ENCODE measurements at places on chromosomes 2 and 18.

GRCh38 chr2:15733867-15734673 lies 142.4 kb downstream of the DDX1 start:
- DNase-seq: peak; percentile 78

GRCh38 chr2:220533485-220533884 lies 906.1 kb downstream of the SLC4A3 start:
- DNase-seq: peak; percentile 73

- DNase-seq: no peak
These were observed 152.6 kb downstream of the COL6A3 start for GRCh38 chr2:237261327-237261726.

GRCh38 chr18:45540125-45540524 lies 75.2 kb upstream of the SLC14A2 start:
- DNase-seq: no peak

- DNase-seq: no peak
These were observed 193.6 kb downstream of the MTCL1 start for GRCh38 chr18:8899000-8899399.

- no peak for DNase-seq
These were observed 1090.6 kb downstream of the SUCLG1 start for GRCh38 chr2:83368461-83368860.

GRCh38 chr2:216590780-216591179 lies 42.4 kb upstream of the IGFBP2 start:
- DNase-seq: no peak

GRCh38 chr18:48361801-48362200 lies 47.4 kb downstream of the ZBTB7C start:
- DNase-seq: no peak

DNA sequence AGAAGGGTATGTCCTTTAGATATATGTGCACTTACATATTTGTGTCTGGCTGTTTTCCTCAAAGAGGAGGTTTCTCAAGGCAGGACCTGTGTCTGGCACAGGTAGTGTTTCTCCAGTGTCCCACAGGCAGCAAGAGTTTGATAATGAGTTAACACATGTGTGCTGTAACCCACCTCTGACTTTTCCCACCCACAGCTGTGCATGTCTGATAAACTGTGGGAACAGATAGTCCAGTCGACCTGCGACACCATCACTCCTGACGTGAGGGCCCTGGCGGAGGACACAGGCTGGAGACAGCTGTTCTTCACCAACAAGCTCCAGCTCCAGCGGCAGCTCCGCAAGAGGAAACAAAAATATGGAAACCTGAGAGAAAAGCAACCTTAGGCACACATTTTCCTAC lies 58.2 kb downstream of the SLC16A14 start:
- DNase-seq: no peak

GRCh38 chr2:131055169-131056065 lies 37.8 kb downstream of the FAM168B start:
- no peak for DNase-seq

DNA sequence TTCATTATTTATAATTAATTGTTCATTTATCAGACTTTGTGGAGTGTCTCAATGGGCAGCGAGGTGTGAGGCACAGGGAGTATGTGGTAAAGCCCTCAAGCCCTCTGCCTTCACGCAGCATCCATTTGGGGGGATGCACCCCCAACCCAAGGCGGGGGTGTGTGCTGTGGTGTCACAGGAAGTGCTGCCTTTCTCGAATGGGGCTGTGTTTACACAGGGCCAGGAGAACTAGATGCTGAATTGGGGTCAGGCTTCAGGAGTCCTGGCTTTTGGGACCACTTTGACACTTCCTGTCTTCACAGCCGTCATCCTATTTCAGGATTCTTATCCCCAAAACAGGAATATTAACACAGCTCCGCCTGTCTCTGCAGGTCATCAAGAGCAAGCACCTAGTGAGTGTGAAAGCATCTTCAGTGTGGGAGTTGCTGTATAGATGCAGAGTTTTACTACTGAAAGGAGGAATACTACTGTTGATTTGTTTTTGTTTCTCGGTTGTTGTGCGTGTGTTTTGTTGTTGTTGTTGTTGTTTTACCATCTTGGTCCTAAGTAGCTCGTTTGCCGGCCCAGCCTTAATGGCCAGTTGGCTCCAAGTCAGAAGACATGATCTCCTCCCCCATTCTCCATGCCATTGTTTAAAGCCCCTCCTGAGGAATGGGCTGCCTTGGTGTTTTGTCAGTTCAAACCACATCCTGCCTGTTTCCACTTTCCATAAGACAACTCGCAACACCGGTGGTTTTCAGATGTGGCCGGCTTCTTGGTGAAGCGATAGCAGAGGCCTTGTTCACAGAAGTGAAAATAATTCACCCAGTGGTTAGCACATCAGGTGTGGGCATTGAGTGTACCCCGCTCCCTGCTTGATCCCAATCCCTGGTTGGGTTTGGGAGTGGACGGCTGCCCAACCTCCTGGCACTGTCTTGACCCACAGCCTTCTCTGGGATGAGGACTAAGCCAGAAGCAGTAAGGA lies 221.3 kb downstream of the BCL2 start:
- DNase-seq: no peak

DNA sequence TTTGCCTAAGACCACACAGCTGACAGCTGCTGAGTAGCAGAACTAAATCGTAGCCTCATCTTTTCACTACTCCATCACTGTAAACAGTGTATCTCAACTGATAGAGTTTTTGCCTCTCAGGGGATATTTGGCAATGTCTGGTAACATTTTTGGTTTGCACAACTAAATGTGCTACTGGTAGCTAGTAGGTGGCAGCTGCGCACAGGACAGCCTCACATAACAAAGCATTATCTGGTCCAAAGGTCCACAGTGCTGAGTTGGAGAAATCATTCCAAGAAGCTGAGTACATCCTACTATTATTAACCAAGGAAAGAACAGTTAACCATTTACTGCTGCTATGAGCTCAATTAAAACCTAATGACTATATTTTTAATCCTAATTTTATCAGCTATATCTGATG lies 6.1 kb upstream of the CCDC102B start:
- DNase-seq: no peak

GRCh38 chr2:205280596-205281236 lies 401.6 kb upstream of the NRP2 start:
- no peak for DNase-seq

DNA sequence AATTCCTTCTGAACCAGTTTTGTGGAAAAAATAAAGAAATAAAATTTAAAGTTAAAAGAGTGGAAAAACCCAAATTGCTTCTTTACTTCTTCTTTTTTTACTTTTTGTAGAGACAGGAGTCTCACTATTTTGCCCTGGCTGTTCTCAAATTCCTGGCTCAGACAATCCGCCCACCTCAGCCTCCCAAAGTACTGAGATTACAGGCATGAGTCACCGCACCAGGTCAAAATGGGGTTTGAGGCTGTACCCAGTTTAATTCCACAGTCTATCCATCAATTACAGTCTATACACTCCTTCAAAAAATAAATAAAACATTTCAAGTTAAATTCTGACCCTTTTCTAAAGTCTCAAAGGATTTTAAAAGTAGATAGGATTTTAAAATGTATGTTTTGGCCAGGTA lies 120.3 kb downstream of the FAM161A start:
- no peak for DNase-seq

- peak; percentile 15 for DNase-seq
These were observed 453.1 kb downstream of the CMPK2 start for GRCh38 chr2:6412533-6413091.

DNA sequence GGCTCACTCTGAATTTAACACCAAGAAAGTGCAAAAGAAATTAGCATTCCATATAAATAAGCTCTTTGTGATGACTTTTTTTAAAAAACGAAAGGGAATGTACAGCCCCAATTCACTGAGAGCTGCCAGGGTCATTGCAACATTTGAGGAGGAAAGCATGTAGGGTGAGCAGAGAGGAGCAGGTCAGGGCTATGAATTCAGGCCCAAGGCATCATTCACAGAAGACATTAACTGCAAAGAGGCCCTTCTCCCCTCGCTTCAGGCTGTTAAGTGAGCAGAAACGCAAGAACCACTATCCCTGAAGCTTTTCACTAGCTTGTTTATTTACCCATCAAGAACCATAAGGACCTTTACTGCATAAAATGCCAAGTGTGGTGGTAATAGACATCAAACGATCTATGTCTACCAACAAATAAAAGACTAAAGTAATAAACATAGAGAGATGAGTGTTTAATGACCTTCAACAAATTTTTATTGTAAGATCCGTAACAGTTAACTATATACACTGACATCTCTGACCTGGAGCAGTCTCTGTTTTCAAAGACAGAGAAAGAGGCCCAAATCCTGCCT lies 333.1 kb upstream of the HNRNPA3 start:
- no peak for DNase-seq

DNA sequence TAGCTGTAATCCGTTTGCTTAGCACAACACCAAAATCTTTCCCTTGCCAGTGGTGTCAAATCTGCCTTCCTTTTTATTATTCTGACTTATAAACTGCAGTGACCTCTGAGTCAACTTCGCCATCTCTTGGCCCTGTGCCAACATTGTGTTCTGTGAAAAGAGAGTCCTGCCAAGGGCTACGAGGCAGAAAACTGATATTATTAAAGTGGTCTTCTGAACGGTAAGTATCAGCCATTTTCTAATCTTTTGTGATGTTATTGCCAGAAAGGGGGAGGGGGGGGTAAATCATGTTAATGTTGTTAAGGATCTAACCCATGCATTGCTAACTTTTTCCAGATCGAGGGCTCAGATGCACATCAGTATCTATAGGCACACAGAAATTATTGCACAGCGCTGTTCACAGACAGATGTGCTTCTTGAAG lies 121.5 kb upstream of the LTBP1 start:
- DNase-seq: peak; percentile 41

DNA sequence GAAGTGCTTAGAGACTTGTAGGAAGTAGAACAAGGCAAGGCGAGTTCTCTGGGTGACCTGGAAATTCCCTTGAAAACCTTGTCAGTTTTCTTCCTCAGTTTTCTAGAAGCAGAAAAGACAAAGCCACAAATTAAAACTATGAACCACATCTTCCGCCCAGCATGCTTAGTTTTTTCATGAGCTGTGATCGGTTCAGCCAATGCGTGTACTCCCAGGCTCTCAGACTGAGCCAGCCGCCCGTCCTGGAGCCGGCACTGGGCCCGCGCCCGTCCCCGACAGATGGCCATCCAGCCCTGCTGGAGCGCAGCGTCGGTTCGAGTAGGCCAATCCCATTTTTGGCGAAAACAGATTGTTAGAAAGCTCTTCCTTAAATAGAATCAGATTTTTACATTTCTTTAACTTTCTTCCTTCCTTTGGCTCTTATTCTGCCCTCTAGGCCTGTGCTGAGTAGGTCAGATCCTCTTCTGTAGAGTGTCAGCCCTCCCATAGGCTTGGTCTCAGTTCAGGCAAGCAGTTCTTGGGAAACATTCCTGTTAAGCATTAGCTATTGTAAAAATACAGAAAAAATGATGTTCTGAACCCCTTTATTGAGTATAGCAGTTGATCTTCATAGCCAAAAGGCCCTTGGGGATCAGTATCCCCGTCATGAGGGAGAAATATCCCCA lies 112.5 kb downstream of the NCK2 start:
- no peak for DNase-seq

GRCh38 chr2:181396256-181397123 lies 60.7 kb upstream of the ITGA4 start:
- no peak for DNase-seq

GRCh38 chr2:190804182-190804795 lies 76.3 kb upstream of the GLS start:
- no peak for DNase-seq

GRCh38 chr2:88602022-88602421 lies 25.2 kb downstream of the EIF2AK3 start:
- DNase-seq: no peak

DNA sequence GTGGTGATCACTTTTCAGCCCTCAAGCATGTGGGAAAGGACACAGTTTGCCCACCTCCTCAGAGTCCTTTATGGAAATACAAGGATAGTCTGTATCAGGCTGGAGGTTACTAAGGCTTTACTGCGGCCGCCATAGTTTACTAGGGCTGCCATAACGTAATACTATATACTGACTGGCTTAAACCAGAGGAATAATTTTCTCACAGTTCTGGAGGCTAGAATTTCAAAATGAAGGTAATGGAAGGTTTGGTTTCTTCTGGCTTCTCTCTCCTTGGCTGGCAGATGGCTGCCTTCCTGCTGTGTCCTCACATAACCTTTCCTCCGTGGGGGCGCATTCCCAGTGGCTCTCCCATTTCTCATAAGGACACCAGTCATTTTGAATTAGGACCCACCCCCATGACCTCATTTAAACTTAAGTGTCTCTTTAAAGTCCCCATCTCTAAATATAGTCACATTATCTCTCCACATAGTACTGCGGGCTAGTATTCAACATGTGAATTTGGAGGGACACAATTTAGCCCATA lies 12.5 kb upstream of the ATIC start:
- no peak for DNase-seq

DNA sequence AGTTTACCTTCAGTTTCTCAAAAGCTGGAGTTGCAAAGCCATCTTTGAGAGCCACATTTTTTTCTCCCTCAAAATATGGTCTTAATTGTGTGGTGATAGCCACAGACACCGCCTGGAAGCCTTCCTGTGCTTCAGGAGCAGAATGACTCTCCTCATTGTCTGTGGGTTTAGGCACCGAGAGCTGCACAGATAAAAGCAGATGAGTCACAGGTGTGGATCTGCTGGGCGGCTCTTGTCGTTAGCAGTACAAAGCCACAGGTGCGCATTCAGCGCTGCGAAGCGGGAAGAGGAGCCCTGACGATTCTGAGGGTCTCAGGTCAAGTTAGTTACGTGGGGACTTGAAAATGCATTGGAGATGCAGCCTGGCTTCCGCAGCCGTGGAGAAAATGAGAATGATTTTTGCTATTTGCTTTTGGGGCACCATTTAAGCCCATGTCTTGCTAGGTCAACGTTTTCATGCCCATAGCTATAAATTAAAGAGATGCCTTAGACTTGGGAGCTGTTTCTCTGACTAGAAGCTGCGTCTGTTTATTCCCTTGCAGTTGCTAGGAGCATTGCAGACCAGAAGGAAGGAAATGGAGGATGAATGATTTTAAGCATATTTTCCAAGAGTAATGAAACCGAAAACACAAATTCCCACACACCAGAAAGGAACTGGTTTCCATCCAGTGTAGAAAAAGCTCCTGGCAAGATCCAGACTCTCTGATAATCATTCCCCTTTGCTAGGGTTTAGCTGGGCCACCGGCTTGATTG lies 51.5 kb downstream of the KLHL29 start:
- DNase-seq: no peak

GRCh38 chr2:159959136-159959535 lies 103.3 kb downstream of the PLA2R1 start:
- DNase-seq: no peak

DNA sequence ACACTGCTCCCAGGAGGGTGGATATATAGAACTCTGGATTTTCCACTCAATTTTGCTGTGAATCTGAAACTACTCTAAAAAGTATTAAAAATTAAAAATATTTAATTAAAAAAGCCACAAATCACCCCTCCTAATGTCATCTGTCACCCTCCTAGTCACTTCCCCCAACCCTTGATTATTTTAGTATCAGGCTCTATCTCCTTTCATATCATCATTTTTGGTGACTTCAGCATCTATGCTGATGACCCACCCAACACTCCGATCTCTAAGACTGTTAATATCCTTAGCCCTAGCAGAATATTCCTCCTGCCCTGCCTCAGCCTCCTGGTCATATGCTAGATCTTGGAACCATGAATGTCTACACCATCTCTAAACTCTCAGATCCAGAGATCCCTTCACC lies 128.3 kb upstream of the SLC1A4 start:
- no peak for DNase-seq

- DNase-seq: no peak
These were observed 12.8 kb downstream of the PSMD1 start for GRCh38 chr2:231069379-231070054.
